GM12891 (cell line): ENCODE measurements at places on chromosomes 2 and 18.

DNA sequence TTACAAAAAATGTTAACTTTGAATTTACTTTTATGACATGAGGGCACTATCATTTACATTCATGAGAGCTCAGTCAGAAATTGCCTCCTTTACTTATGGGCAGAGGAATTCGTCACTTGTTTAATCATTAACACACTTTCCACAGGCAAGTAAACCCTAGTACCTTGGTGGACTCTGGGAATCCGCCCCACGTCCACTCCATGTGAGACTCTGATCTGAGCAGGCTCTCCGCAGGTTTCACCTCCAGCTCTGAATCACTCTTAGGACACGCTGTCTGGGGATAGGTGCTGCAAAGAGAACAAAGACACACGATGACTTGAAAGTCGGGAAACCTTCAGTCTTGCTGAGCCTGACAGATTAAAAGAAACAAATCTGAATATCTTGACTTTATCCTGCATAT lies 73.6 kb downstream of the LPIN2 start:
- no peak for DNase-seq

DNA sequence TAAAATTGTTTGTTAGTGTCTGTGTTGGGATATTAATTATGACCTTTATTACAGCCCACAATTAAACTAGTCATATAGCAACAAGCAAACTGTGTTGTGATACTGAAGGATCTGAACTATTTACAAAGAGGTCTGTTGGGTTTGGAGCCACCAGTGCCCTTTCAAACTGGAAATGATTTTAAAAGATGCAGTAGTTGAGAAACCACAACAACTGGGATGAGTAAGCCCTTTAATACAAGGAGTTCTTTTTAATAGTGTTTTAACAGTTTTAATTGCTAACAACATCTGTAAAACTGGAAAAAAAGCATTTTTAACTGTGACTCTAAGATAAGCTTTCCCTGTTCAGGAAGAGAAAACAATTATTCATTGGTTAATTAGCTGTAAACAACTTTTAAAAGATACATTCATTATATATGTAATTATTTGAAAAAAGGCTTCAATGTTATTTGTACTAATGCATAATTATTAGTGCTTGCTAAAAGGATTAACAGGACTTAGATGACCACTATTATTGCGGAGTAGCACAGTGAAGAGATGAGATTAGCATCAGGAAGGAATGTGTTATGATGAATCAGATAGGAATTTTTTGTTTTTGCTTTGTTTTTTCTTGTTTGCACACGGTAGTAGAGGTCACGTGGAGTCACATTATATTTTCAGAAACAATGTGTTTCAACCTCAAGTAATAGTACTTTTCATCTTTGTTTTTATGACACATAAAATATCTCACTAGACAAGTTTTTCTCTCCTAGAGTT lies 392.7 kb upstream of the FANCL start:
- DNase-seq = no peak

GRCh38 chr2:84841577-84841976 lies 39.3 kb downstream of the TRABD2A start:
- DNase-seq = no peak

- no peak for DNase-seq
Measured at GRCh38 chr2:149002891-149003740, 35.4 kb upstream of the LYPD6B start.

- no peak for DNase-seq
Measured at GRCh38 chr18:37397814-37398213, 167.8 kb downstream of the CELF4 start.

GRCh38 chr18:13136904-13137669 lies 81.5 kb upstream of the LDLRAD4 start:
- peak; percentile 52 for DNase-seq

- DNase-seq = no peak
Measured at GRCh38 chr2:188984680-188985079, 10.5 kb downstream of the COL3A1 start.

DNA sequence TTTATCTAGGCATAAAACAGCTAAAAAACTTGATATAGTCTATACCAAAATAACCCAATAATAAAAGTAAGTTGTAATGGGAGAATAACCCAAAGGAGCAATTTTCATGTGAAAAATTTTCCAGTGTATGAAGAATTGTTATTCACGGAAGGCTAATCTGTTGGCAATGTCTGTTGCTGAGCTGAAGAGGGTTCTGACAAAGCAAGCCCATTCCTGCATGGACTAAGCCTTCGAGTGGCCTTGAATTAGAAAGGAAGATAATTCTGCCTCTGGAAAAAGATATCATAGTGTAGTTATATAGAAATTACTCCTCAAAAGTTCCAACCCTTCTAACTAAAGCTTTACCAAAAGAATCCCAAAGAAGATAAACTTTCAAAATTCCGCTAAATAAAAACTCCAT lies 101.5 kb downstream of the MAP2 start:
- DNase-seq = no peak

DNA sequence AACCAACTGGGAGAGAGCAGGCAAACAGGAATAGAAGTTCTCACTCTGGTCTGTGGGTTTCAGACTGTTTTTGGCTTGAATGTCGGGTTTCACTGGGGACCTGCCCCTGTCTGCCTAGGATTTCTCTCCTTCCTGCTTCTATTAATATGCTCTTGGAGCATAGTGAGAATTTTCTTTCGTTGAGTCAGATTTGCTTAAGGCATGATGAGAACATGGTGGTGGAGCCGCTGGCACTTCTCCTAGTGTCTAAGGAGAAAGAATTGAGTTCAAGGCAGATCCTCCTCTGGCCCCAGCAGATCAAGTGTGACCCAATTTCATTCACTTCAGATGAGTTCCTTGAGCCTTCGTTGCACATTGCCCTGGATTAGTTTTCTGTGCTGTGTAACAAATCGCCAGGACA lies 103.9 kb upstream of the HS6ST1 start:
- DNase-seq = no peak

- no peak for DNase-seq
Measured at GRCh38 chr2:212548455-212548819, 9.8 kb upstream of the ERBB4 start.

- DNase-seq = no peak
Measured at GRCh38 chr2:119066272-119066804, 92.2 kb downstream of the C1QL2 start.

GRCh38 chr2:236536727-236537398 lies 32.8 kb upstream of the ACKR3 start:
- no peak for DNase-seq

- no peak for DNase-seq
Measured at GRCh38 chr2:200484934-200485333, 24.9 kb downstream of the KCTD18 start.

GRCh38 chr2:16943279-16943958 lies 277.8 kb upstream of the CYRIA start:
- no peak for DNase-seq

DNA sequence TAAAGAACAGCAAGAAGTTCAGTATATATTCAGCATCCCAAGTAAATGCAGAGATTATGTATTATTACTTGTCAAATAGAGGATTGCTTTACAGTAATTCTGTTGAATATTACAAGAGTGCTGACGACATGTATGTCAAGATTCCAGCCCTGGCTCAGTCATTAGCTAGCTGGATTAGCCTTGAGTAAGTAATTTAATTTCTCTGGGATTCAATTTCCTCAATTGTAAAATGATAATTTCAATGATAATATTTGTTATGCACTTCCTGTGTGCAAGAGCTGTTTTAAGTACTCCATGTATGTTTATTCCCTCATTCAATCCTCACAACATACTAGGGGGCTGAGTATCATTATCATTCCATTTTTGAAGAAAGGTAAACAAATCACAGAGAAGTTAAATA lies 44.0 kb downstream of the TCF4 start:
- DNase-seq = no peak

DNA sequence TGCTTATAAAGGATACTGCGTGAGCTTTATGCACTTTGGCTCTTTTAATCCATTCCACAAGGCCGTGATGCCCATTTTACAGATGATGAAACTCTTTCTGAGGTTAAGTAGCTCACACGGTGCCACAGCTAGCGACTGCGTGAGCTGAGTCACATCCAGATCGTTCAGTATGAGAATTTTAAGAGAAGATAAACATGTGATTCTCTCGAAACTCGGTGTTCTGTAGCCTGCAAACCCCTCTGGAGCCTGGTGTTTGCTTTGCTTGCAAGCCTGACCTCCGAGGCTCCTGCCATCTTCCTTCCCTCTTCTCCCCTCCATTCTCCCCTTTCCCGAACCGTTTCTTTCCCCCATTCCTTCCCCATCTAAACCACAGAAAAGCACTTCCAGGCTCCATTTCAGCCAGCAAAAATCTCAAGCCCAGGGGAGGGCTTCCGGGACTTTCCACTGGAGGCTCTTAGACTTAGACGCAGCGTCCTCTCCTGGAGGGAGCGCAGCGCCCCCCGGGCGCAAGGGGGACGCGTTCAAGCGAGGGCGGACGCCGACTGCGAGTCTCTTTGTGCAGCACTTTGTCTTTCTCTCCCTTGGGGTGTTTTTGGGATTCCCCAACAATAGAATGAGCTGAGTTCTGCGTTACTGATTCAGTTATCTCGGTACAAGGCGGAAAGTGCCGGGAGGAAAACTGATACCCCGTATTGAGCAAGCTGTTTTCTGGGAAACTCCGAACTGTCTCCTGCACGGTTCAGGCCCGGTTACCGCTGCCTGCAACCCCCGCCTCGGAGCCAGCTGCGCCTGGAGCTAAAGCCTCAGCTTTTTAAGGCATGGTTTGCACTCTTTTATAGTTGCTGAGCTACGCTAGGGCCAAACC lies 38.0 kb downstream of the CYP1B1 start:
- DNase-seq = peak; percentile 11

GRCh38 chr2:156602552-156602933 lies 166.4 kb downstream of the GPD2 start:
- DNase-seq = no peak

DNA sequence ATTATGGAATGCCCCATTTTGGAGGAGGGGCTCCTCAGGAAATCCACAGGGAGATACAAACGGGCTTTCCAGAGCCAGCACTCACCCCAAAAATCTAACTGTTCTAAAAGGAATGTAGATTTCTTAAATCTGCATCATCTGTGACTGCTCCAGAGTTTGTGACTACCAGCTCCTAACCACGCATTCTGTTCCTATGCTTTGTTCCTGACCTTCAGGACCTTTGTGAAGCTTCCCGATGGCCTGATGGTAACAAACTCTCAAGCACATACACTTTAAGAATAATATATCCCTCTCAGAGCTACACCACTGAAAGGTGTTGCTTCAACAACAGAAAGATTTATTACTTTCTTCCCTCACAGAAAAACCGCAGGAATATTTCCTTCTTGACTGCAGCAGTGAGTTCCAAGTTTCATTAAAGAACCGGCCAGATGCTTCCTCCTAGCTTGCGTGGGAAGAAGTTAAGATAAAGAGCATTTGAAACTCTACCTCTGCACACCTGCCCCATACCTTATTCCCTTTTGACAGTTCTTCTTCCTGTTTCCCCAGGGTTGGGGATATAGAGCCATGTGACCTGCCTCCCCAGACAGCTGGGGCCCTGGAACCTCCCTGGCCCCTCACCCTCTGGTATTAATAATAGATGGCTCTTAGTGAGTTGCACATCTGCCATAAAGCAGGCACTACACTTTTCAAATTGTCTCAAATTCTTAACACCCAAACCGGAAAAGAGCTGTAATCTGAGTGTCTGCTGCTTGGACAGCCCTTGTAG lies 40.2 kb upstream of the EML4 start:
- DNase-seq = no peak

DNA sequence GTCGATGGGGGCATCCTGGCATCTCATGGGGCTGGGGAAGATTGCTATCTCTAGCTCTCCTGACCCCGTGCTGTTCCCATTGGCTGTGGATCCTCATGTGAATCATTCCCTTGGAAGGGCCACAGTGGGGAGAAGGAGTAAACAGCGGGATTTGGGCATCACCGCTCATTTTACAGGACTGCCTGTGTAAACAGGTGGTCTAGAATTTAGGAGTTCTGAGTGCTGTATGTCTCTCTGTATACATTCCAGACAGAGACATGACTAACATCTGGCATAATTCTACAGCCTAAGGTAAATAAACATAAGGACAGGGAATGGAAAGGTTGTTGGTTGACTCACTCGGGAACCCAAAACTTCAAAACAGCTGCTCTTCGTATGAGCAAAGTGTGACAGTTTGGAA lies 92.7 kb downstream of the COPS8 start:
- no peak for DNase-seq

GRCh38 chr2:75035444-75036353 lies 77.3 kb downstream of the POLE4 start:
- DNase-seq = no peak

GRCh38 chr2:148568597-148568996 lies 76.0 kb upstream of the EPC2 start:
- DNase-seq = no peak

DNA sequence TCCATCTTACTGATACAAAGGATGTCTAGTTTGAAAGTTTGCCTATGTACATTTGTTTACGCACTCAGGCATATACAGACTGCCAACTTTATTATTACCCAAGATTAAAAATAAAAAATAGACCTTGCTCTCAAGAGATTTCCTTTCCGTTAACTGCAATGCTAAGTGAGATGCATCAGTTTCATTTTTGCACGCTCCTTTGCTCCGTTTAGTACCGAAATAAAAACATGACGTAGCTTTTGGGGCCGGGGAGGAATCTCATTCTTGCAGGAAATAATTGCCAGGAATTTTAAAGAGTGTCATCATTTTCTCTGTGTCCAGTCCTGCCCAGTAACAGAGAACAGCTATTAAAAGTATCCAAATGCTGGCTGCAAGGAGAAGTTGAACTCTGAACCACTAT lies 169.5 kb downstream of the SLC8A1 start:
- no peak for DNase-seq

DNA sequence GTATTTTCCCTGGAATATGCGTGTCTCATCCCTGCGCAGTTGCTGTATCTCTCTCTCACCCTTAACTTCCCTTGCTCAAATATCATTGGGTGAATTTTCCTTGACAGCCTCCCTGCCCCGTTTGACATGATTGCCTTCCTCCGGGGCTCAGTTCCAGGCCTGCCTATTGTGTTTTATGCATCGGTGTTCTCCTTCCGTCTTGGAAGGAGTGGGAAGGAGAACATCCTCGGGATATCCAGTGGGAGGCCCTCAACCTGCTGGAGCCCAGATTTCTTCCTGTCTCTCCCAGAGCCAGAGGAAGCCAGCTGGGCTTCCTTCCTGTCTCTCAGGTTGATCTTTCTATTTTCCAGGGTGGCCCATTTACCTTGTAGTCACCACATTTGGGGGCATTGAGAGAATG lies 434.7 kb upstream of the HS6ST1 start:
- DNase-seq = no peak

DNA sequence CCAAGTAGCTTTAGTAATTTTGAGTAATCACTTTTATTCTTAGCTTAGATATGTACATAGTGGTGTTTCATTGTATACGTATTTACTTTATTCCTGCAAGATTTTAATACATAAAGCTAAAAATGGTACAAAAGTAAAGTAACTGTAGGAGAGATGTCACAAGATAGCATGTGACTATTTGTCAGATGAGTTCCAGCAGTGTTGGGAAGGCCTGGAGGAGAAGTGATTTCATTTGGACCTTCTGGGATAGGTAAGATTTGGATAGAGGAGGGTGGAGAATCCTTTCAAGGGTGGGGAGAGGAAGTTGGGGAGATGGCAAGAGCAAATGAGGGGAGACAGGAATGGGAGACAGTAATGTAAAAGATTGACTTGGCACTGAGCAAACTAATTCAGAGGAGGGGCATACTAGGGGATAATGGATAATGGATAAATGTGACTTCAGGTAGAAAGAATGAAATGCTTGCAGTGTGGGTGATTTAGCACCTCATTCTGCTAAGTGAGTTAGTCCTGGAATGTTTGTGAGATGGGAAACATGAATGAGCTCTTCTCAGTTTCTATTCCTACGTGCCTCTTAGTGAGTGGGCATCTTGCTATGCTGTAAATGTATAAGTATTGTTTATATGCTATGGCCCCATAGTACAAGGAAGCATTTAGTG lies 10.5 kb downstream of the WDR43 start:
- no peak for DNase-seq
